Right atrium auricular region (tissue), 2 donors: ENCODE measurements at places on chromosomes 12 and 14. TPM values are rescaled to one million over a fixed set of nuclear protein-coding genes. Genes with fewer than 3 reads are reported as not detected.
A peak's percentile ranks its signal among the peaks of the same experiment; 100 is the strongest.

- peak; percentile 28 for DNase-seq
Observed at GRCh38 chr14:23447361-23448350, 12.2 kb upstream of the MYH7 start.

GRCh38 chr14:102317564-102318248 is 1.8 kb upstream of the ZNF839 start:
- DNase-seq: no peak

- DNase-seq: peak; percentile 81
Observed at GRCh38 chr14:95185033-95185766, 27.9 kb upstream of the DICER1 start.

- no peak for DNase-seq
Observed at GRCh38 chr12:28568118-28568517, 377.9 kb downstream of the CCDC91 start.

DNA sequence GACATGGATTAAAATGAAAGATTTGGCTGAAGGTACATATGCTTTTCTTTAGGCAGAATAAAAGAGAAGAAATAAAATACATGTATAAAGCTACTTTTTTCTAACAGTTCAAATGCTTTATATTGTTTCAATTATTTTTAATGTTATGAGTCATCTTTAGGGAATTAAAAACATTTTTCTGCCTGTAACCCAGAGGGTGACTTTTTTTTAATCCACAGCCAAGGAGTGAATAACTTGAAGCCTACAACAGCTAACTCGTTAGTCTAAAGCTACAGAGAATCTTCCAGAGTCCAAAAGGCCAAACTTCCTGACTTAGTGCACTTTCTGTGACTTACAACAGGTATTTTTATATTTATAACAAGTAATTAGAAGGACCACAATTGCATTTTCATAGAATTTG is 151.6 kb downstream of the SEC23A start:
- DNase-seq: no peak

DNA sequence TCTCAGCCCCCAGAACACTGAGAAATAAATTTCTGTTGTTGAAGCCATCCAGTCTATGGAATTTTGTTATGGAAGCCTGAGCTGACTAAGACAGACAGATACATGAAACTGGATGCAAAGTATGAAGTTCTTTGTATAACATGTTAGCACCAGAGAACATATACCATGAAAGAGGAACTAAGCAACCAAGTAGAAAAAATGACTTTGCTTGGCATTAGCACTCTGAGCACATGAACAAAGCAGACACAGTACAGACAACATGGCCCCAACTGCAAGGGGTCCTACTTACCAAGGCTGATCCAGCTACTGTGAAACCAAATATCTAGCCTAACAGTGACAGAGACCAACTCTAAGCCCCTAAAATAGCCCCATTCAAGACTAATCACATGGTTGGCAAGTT is 13.8 kb downstream of the EXOC5 start:
- DNase-seq: no peak

DNA sequence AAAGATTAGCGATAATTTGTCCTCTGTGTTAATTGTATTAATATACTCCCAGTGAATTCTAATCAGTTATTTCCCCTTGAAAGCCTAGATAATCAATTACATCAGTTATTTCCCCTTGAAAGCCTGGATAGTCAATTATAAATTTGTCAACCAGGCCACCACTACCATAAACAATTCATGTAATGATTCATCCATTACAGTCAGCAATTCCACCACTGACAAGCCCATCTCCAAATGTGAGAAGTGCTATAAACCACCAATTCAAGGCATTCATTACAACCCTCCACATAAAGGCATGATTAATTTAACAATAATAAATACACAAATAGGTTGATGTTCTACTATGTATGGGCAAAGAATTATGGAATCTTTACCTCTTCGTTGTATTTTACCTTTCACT is 40.9 kb downstream of the INTS13 start:
- DNase-seq: no peak

DNA sequence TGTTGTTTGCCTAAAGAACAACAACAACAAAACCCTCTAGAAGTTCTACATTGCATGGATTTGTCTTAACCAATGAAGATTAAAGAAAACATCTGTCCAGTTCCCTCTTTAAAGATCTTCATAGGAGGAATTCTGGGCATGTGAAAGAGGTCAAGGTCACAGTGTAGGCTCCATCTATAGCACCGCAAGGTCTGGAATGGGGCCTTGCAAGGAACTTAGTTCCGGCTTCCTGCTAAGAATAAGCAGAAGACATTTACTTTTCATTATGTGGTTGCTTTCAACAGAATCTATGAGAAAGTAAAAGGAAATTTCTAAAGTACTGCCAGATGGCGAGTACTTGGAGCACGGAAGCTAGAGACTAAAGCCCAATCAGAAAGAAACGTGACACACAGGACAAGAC is 57.2 kb upstream of the GNPNAT1 start:
- DNase-seq: no peak

GRCh38 chr12:60805364-60805763 is 1209.5 kb downstream of the SLC16A7 start:
- DNase-seq: no peak

- no peak for DNase-seq
Observed at GRCh38 chr12:19282133-19282699, 152.7 kb downstream of the PLEKHA5 start.

DNA sequence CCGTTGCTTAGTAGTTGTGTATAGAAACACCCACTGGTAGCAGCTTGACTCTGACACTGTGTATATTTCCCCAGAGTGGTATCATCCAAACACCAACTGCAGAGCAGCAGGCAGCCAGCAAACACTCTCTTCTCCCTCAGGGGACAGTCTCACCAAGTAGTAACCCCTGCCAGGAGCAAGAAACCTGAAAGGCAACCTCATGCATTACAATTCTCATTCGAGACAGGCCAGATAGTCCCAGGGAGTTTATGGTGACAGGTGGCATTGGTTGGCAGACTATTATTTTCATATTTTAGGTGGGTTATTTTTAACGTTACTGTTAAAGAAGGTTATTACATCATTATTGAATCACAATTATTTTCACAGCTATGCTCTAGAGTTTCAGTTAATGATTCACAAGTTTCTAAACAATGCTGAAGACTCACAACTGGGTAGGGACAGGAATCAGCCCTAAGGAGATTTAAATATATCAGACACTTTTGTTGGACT is 222.8 kb downstream of the EGLN3 start:
- DNase-seq: no peak

DNA sequence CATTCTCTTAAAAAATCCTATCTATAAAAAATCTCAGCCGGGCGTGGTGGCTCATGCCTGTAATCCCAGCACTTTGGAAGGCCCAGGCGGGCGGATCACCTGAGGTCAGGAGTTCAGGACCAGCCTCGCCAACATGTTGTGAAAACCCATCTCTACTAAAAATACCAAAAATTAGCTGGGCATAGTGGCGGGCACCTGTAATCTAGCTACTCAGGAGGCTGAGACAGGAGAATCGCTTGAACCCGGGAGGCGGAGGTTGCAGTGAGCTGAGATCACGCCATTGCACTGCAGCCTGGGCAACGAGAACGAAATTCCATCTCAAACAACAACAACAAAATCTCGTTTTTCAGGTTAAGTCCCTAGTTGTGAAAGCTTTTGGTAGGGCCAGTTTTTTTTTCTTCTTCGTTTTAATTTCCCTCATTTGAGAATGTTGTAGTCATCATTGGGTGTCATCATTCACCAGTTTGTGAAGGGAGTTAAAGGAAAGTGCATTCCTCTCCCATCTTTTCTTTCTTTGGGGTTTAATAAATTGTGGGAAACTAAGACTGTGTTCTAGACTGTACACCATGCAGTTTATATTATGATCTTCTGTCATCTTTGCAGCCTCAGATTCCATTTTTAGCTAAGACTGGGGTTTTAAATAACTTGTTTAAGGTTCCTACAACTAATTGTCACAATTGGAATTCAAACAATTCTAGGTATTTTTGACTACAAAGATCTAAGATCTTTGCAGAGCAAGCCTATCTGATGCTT is 23.9 kb downstream of the MDM2 start:
- DNase-seq: no peak

GRCh38 chr12:40331886-40332285 is 107.1 kb downstream of the LRRK2 start:
- DNase-seq: no peak

- no peak for DNase-seq
Observed at GRCh38 chr12:120362516-120363273, 6.3 kb downstream of the MSI1 start.

GRCh38 chr14:31319701-31320100 is 100.6 kb downstream of the HEATR5A start:
- no peak for DNase-seq

DNA sequence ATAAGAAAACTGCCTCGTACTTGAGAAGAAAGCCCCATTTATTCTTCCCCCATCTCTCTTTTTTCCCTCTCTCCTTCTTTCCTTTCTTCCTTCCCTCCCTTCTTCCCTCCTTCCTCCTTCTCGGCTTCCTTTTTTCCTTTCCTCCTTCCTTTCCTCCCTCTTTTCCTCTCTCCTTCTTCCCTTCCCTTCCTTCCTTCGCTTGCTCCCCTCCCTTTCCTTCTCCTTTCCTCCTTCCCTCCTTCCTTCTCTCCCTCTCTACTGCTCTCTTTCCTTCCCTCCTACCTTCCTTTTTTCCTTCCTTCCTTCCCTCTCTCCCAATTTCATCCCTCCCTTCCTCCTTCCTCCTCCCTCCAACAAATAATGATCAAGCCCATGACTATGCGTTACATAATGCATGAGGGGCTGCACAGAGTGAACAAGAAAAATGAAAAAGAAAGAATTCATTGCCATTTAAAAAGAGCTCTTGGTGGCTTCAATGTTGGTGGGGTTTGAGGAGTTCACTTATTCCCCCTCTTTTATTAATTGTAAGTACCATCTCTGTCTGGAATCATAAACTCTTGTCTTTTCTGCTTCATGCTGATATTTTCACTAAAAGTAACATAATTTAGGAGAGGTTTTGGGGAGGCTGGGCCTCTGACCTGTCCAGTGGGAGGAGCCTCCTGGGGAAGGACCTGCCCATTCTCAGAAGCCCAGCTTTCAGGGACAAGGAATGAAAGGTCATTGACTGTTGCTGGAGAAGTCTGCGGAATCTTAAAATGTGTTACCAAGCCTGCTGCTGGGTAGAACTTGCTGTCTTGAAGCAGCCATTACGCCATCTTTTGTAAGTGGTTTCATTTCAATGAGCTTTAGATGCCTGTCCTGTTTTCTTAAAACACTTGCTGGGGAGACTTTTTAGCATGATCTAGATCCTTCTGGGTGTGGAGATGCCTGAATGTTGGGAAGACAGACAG is 144.3 kb downstream of the CHST11 start:
- no peak for DNase-seq

DNA sequence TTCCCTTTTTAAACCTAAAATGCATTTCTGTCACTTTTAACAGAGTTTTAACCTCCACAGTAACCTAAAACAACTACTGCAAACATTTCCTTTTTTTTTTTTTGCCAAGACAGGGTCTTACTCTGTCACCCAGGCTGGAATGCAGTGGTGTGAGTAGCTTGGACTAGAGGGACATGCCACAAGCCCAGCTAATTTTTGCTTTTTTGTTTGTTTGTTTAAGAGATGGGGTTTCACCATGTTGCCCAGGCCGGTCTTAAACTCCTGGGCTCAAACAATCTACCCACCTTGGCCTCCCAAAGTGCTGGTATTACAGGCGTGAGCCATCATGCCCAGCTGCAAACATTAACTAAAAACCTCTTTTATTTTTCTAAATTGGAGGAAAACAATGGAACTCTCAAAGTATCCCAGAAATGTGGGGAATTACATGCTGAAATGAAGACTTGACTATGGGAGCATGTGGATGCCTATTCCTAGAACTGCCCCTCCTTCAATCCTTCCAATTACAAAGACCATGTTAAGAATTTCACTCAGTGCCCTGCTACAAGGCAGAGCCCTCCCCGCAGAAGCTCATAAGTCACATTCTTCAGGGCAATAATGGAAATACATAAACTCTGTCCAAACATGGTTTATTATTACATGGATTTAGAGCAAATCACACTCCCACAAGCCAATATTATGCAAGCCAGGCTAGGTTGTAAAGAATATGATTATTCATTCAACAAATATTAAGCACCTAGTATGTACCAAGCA is 66.9 kb downstream of the C12orf56 start:
- DNase-seq: no peak

- DNase-seq: no peak
Observed at GRCh38 chr12:56007564-56008559, 10.8 kb downstream of the SUOX start.

GRCh38 chr12:68557011-68557730 is 53.5 kb upstream of the RAP1B start:
- DNase-seq: no peak

- DNase-seq: peak; percentile 61
Observed at GRCh38 chr14:68248481-68249255, 429.1 kb downstream of the RAD51B start.

DNA sequence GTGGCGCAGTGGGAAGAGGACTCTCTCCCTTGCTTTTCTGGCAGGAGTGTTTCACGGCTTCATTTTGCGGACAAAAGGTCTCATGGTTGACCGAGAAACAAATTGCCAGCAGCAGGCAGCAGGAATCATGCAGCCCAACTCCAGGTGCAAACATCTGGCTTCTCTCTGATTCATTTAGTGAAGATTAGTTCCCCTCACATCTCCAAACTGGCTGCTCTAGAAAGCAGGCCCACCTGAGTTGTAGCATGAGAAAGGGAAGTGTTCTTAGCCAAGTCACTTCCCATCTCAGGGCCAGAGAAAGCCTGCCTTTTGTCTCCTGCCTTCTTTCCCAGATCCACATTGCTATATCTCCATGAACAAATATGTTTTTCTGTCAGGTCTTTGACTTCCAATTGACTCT is 120.8 kb upstream of the CCDC196 start:
- DNase-seq: no peak

- no peak for DNase-seq
Observed at GRCh38 chr12:92537290-92537960, 165.4 kb upstream of the PLEKHG7 start.

DNA sequence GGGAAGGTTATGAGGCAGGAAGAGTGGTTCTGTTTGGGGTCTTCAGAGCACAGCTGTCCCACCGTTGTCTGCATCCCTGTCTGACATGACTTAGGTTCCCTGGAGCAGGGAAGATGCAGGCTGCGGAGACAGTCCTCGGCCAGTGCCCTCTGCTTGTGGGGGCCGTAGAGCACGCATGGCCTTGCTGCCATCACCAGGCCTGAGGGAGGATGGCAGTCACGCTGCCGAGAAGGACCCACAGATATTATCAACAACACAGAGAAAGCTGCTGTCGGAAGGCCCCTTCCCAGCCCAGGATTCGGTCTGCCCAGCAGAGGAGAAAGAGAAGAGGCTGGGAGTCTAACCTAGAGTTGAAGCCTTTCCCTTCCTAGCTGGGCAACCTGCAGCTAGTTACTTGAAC is 35.0 kb downstream of the ERH start:
- DNase-seq: no peak

Gene PZP
- not detected for total RNA-seq

Gene MRPS35
- total RNA-seq: 56.0 TPM

Gene IL31
- total RNA-seq: not detected

Gene LRP10
- total RNA-seq: 144 TPM

Gene HOXC5
- 0.33 TPM for total RNA-seq

Gene POLE2
- total RNA-seq: not detected

Gene LRRC10
- 32.4 TPM for total RNA-seq

Gene KRT4
- total RNA-seq: not detected

Gene TC2N
- total RNA-seq: 12.5 TPM

Gene SERPINA3
- 57.2 TPM for total RNA-seq

Gene SERPINA12
- not detected for total RNA-seq

Gene AMN1
- total RNA-seq: 17.8 TPM

Gene PLEKHH1
- total RNA-seq: 2.3 TPM

Gene DNAH10
- 0.11 TPM for total RNA-seq

Gene TRIM9
- total RNA-seq: 0.44 TPM

Gene AP1G2
- total RNA-seq: 6.6 TPM

Gene HOTAIR
- not detected for total RNA-seq

Gene ARHGEF40
- 16.0 TPM for total RNA-seq

Gene C1S
- total RNA-seq: 232 TPM

Gene MRPL51
- total RNA-seq: 104 TPM

Gene CCDC175
- total RNA-seq: not detected
